Stimulated activated CD8-positive, alpha-beta memory T cell treated with anti-CD3 and anti-CD28 coated beads, Interleukin-12 subunit alpha, Interleukin-12 subunit beta, amount 100 ng/mL, for 4 hours (primary cell): ENCODE measurements at places on chromosomes 6 and 20.

- DNase-seq: no peak
Observed at GRCh38 chr6:84166395-84166794, 61.0 kb downstream of the CEP162 start.

DNA sequence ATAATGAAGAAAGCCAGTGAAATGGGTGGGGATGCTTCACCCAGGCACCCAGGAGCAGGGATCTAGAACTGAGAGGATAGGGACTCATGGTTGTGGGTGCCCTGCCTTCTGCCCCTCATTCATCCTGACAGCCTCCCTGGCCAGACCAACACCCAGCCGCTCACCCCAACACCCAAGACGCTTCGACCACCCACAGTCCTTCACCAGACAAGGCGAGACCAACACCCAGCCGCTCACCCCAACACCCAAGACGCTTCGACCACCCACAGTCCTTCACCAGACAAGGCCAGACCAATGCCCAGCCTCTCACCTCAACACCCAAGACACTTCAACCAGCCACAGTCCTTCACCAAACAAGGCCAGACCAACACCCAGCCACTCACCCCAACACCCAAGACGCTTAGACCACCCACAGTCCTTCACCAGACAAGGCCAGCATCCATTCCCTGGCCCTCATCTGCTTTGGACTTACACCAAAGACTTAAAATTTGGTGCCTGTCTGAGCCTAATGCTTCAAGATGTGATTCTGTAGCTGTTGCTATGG lies 131.5 kb downstream of the ANKRD60 start:
- DNase-seq: no peak

GRCh38 chr6:70709826-70710225 lies 42.1 kb downstream of the SMAP1 start:
- DNase-seq: no peak

- no peak for DNase-seq
Observed at GRCh38 chr6:159464816-159465215, 228.2 kb downstream of the SOD2 start.

- DNase-seq: no peak
Observed at GRCh38 chr6:49524541-49524940, 24.8 kb downstream of the GLYATL3 start.

DNA sequence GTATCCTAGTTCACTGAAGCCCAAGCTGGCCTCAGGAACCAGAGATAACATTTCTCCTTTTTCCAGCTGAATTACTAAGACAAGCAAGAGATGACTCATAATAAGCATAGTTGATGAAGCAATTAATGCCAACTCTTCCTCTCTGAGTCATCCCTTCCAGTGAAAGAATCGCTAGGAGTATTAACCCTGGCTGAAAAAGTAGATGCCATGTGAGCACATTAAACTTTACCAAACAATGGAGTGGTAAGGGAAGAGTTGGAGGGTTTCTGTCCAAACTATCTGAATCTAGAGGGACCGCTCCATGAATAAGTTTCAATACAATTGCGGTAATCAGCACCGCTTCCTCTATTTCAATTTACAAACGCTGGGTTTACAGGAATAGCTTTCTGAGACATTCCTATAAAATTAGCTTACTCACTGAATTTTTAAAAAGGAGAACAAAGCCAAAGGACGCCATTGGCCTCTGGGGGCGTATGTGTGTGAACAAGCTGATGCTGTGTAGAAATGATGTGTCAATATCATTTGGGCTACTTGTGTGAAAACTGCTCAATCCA lies 48.3 kb downstream of the ATXN1 start:
- no peak for DNase-seq

- DNase-seq: no peak
Observed at GRCh38 chr20:23047738-23048214, 1.7 kb downstream of the THBD start.

DNA sequence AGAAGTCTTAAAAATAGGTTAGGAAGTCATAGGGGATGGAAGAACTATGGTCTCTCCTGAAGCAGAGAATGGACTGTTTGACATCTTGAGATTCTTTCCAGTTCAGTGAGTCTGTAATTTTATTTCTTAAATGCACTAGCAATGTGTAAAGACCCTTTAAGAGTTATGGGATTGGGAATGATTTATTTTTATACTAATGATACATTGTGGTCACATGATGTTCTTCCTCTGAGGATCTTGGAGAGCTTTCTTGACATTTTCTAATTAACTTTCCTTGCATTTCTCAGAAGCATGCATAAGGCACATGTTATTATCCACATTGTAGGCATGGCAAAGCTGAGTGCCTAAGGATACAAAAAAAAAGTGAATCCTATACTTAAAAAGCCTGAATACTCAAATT lies 507.6 kb upstream of the NRSN1 start:
- no peak for DNase-seq

- DNase-seq: no peak
Observed at GRCh38 chr6:154537511-154538325, 27.2 kb upstream of the CNKSR3 start.

GRCh38 chr6:28587746-28588075 lies 62.0 kb downstream of the GPX5 start:
- DNase-seq: no peak

- DNase-seq: no peak
Observed at GRCh38 chr6:162849269-162849668, 121.5 kb downstream of the PACRG start.

GRCh38 chr6:13484138-13484708 lies 3.2 kb downstream of the GFOD1 start:
- no peak for DNase-seq

- no peak for DNase-seq
Observed at GRCh38 chr6:4354181-4354580, 218.8 kb upstream of the ECI2 start.

DNA sequence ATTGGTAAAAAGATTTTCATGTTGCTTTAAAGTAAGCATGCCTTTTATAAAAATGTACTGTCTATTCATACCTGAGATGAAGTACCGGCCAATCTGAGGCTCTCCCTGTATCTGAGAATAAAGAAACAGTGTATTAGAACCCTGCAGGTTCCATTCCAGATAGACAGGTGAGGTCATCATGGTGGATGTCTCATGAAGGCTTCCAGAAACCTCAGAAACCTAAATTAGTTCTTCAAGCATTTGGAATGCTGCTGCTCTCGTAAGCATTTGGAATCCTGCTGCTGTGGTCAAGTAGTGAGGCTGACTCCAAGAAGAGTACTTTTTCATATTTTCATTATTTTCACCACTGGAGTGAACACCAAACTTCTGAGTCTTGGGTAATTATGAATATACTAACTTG lies 642.3 kb downstream of the MAFB start:
- no peak for DNase-seq

- no peak for DNase-seq
Observed at GRCh38 chr6:114452785-114453401, 110.1 kb upstream of the HS3ST5 start.

GRCh38 chr20:33172781-33173180 lies 4.8 kb downstream of the BPIFA2 start:
- DNase-seq: no peak

GRCh38 chr20:40632346-40632976 lies 56.6 kb downstream of the MAFB start:
- DNase-seq: no peak

GRCh38 chr6:22253955-22254655 lies 42.7 kb downstream of the PRL start:
- no peak for DNase-seq

DNA sequence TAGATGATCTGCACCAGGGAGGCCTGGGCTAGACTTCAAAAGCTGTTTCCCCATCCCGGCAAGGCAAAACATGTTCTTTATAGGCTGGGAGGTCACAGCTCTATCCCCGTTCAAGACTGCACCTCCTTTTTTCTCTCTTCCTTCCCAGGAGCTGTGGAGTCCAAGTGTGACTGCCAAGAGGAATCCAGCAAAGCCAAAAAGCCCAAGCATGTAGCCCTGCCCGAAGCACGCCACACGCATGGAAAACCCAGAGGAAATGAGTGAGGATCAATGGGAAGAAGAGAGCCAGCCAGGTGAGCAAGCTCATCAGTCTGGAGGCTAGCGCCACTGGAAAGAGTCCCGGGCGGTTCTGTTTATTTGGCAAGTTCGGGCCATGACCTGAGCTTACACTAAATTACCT lies 240.4 kb downstream of the PRL start:
- no peak for DNase-seq

DNA sequence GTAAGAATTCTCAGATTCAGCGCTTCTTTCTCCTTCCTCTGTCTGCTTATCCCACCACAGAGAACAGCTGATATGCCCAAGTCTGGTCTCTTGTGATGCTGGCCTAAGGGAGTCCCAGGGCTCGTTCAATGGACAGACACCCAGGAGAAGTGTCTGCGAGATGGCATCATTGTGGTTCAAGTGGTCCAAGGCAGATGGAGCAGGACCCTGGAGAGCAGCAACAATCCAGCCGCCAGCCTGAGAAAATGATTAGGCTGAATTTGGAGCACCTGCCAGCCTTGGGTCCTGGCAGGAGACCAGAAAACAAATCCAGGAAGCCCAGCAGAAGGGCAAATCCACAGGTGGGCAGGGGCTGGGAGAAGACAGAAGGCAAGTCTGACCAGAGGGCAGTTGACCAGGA lies 145.8 kb downstream of the PTPRT start:
- DNase-seq: no peak

DNA sequence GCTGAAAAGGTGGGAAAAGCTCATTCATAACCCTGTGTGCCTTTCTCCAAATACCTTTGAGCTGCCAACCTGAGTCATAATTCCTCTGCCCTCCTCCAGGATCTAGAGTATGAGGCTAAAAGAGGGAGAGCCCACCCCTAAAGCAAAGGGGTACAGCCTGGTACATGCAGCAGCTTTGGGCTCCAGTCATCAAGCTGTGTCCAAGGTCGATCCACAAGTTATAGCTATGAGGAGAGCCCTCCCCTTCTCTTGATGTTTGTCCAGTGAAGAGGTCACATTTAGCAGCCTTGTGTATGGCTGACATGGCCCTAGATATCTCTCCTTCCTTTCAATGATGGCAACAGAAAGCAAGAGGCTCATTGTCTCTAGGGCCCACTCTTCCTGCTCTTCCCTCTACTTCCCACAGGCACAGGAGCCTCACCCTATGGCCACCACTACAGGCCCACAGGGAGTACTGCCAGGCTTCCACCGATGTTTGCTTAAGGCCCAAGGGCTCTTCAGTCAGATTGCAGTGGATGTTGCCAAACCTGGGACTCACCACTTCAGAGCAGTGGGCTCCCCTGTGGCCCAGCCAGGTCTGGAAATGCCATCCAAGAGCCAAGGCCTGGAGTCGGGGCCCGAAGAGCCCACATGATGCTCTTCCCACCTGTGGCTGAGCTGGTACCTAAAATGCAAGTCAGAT lies 176.8 kb downstream of the CD83 start:
- DNase-seq: no peak

DNA sequence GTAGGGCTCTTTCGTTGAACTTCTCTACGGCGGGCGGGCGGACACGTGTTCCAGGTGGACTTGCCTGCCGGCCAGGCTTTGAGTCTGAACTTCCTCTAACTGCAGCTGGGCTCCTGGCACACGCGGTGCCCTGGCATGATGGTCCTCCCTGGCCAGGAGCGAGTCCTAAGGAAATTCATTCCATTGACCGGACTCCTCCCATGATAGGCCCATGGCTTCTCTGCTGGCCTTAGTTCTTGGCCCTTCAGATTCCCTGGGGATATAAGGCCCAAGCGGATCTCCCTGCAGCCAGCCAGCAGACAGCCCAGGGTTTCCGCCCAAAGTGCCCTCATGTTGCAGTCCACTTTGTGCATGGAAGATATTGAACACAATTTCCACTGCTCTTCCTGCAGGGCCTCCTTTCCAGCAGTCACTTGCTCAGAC lies 39.4 kb downstream of the TBC1D7 start:
- DNase-seq: no peak

DNA sequence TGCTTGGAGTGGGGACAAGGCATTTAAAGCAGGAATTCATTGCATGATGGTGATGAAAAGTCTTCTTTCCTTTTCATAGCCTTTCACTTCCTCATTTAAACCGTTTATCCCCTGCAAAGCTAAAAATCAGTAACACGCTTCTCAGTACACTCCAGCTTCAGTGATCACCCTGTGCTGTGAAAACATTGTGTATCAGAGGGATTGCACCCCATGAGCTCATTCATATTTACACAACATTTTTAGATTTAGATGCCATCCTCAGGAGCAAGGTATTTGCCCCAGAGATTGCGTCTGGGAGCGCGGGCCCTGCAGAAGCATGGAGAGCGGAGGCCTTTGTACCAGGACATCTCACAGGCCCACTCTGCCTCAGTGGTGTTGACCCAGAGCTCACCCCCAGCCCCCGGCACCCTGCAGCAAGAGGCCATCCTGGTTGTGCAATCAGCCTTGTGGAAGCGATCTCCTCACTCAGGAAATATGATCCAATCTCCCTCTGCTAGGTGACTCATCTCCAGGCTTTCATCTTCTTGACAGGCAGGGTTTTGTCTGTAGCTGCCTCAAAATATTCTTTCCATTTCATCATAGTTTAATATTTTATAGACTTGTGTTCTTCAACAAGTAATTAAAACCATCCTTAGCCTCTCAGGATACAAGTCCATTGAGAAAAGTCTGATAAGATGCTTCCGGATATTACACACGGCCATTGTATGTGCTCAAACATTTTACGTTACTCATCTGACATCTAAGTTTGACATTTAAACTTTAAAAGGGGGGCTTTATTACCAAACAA lies 38.9 kb upstream of the THBS2 start:
- DNase-seq: no peak

DNA sequence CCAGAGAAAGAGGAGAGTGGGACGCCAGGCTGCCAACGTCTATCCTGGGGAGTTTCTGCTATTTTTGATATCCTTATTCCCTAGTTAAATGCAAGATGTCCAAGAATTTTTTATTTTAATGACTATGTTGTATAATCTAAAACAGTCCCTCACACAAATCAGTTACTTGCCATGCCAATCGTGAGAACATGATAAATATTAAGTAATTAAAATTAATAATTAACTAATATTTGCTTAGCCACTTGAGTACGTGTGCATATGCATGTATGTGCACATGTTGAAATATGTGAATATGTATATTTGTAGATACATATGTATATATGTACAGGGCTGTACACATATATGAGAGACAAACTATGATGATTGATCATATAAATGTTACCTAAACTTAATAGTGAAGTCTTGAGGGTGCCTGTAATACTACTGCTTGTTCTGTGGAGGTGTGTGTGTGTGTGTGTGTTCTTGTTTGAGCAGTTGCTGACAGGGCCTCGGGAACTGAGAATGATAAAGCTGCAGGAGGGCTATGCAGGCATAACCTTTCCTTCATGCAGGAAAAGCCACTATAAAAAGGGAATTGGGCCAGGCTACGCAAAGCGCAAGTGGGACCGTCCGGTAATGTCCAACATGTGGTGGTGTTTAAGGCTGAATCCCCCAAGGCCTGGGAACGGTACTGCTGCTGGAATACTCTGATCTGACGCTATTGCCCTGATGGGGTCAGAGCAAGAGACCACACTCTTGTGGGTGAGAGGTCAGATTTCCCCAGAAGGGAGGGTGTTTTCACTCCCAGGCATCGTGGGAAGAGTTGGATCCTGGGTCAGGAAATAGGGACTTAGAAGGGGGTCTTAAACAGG lies 148.3 kb upstream of the TBX18 start:
- no peak for DNase-seq

DNA sequence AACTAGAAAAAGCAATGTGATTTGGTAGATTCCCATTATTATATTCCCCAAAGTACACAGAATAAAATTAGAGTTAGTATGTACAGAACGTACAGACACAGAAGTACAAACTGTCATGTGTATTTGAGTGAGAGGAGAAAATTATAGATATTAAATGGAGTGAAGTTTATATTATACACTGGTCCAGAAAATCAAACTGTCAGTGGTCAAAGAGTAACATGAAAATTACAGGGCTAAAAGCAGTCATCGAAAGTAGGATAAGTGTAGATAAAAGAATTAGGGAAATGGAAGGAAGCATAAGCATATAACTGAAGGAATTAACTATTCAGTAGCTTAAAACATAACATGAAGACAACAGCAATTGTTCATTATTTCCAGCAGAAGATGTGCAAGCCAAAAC lies 30.3 kb downstream of the SEL1L2 start:
- no peak for DNase-seq
